ENCODE measurements at places on chromosomes 5 and 9. TPM values are rescaled to one million over a fixed set of nuclear protein-coding genes. Genes with fewer than 3 reads are reported as not detected.

C9orf50 gene
- total RNA-seq: not detected

RETREG1 gene
- total RNA-seq: not detected

SEMA4D gene
- total RNA-seq: under 0.01 TPM

GMCL2 gene
- not detected for total RNA-seq

PCDHGA5 gene
- 0.29 TPM for total RNA-seq

HK3 gene
- not detected for total RNA-seq

ITGA2 gene
- 19.0 TPM for total RNA-seq

ANGPTL2 gene
- total RNA-seq: 3.0 TPM

IL5 gene
- total RNA-seq: not detected

ZMYND19 gene
- 19.7 TPM for total RNA-seq

PPP2R2B gene
- not detected for total RNA-seq

SYK gene
- not detected for total RNA-seq

BSPRY gene
- total RNA-seq: not detected

BRINP1 gene
- 0.58 TPM for total RNA-seq

FOXE1 gene
- not detected for total RNA-seq

SREK1IP1 gene
- total RNA-seq: 5.7 TPM

BARHL1 gene
- not detected for total RNA-seq

EGR1 gene
- 11.5 TPM for total RNA-seq

PRUNE2 gene
- 17.0 TPM for total RNA-seq

OR1L1 gene
- not detected for total RNA-seq

ORM1 gene
- not detected for total RNA-seq

TPM2 gene
- total RNA-seq: 1,252 TPM

XPA gene
- 5.2 TPM for total RNA-seq

UNC13B gene
- 15.8 TPM for total RNA-seq

C5orf58 gene
- not detected for total RNA-seq

IRX1 gene
- not detected for total RNA-seq

SPATA31D4 gene
- total RNA-seq: not detected

FBP1 gene
- not detected for total RNA-seq

TBC1D9B gene
- 43.2 TPM for total RNA-seq

SLC36A2 gene
- total RNA-seq: not detected

FRRS1L gene
- under 0.01 TPM for total RNA-seq

SLC6A7 gene
- total RNA-seq: not detected

TICAM2 gene
- total RNA-seq: 9.5 TPM

BHMT gene
- total RNA-seq: not detected

TUSC1 gene
- 6.9 TPM for total RNA-seq

F2RL2 gene
- 1.8 TPM for total RNA-seq

STPG3 gene
- not detected for total RNA-seq

WDR38 gene
- not detected for total RNA-seq

NUTM2F gene
- total RNA-seq: not detected

RANBP17 gene
- 30.7 TPM for total RNA-seq

DDX4 gene
- not detected for total RNA-seq

ZDHHC11B gene
- not detected for total RNA-seq

VCAN gene
- 38.9 TPM for total RNA-seq

GRPEL2 gene
- total RNA-seq: 17.0 TPM

PLAC8L1 gene
- total RNA-seq: not detected

ARL10 gene
- total RNA-seq: 3.4 TPM

GNA14 gene
- total RNA-seq: not detected

NSD1 gene
- 18.8 TPM for total RNA-seq
